ENCODE measurements at places on chromosomes 4 and X.

DNA sequence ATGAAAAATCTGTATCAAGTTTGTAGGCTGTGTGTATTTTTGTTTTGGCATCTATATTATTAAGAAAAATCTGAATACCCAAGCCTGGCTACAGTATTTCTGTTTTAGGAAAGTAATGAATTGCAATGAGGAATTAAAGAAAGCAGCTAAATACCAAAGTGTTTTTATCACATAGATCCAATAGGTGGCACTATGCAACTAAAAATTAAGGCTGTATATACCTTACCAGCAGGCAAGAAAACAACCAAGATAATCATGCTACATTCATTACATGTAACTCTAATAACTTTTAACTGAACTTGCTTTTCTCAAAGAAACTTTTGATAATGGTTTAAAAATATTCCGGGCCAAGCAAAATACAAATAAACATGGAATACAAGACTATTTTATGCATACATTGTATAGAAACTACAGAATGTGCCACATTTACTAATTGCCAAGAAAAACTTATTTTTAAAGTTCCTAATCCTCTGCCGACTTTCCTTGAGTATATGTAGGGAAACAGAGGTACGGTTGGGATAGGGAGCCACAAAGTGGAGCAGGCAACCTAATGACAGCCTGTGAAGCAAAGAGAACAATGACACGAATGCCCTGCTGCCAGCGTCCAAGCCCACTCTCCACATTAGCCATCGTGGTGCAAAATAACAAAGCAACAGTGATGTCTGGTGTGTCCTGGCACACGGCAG is 63.7 kb downstream of the SEC24D start:
- no peak for DNase-seq

- DNase-seq = no peak
These were observed 4.2 kb downstream of the TSPAN5 start for GRCh38 chr4:98653890-98654867.

GRCh38 chr4:88938138-88938537 is 118.8 kb downstream of the FAM13A start:
- DNase-seq = no peak

DNA sequence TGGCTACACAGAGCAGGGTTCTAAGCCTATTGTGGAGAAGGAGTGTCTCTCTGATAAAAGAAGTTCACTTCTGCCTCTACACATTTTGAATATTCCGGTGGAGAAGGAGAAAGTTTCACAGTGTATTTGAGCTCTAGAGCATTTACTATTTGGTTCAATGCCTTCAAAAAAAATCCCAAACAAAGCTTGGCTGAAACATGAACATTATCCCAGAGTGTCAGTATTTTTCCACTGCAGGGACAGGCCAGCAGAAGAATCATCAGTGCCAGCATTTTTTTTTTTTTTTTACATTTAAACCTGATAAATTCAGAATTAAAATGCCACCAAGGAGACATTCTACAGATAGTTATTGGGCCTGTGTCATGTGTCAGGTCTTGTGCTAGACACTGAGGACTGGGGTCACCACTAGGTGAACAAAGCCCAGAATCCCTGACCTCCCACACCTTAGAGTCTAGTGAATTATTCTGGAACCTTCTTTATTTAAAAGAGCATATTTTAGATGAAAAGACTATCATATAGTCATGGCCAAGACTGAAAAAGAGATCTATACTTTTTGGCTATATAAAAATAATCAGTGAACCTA is 48.0 kb upstream of the NAP1L5 start:
- no peak for DNase-seq

DNA sequence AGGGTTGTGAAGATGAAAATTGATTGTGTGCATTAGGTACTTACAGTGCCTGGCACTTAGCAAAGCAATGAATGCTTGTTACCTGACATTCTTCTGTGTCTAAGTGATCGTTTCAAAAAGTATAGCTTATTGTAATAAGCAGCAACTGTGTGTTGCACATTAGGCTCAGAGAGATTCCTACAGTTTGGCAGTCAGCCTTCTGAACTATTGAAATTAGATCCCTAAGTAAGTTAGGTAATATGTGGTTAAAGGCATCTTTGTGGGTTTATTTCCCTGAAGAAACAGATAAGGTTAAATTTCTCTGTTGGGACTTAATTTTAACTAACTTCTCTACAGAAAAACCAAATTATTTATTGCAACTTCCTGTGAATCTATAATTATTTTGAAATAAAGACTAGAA is 93.4 kb downstream of the REPS2 start:
- DNase-seq = no peak

DNA sequence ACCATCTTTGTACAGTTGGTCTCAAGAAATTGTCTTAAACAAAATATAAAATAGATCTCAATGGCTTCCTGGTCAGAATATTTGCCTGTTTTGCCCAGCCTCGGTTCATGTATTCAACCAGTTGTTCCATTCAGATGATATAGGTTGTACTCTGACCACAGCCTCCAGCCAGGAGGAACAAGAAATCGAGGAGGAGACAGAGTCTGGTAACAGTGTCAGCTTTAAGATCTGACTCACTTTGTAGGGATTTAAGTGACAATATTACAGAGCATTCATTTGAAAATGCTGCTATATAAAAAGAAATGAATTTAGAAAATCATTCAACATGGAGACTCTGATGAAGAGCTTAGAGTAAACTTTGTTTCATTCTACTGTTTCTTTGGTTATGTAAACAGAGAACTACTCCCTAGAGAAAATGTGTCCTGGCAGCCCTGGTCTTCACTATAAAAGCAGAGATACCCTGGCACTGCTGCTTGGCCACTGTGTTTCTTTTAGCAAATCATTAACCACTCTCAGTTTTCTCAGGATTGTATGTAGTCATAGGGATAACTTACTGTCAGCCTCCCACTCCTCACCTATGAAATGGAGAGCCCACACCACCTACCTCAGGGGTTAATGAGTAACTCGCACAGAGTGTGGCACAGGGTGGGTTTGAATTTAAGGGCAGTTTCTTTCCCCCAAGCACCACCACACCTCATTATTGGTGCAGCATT is 53.5 kb downstream of the PAGE2 start:
- no peak for DNase-seq

- DNase-seq = no peak
These were observed 259.5 kb upstream of the BOD1L1 start for GRCh38 chr4:13887010-13887409.

- no peak for DNase-seq
These were observed 255.6 kb downstream of the NDST4 start for GRCh38 chr4:114857831-114858230.

DNA sequence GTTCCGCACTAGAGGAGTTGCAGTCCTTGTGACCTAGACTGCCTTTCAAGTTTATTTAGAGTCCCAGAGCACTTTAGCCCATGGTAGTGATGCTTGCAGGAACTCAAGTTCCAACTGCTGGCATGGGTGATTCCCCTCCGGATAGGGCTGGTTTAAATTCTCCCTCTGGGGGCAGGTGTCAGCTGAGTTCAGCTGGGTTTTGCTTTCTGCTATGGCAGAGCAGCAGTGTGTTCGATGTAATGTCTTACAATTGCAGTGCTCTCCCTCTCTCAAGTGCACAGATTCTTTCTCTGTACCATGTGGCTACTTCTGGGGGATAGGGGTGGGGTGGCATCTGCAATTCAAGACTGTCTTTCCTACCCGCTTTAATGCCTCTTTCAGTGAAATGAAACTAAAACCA is 164.8 kb upstream of the ZIC3 start:
- DNase-seq = no peak

GRCh38 chr4:74370912-74371311 is 6.0 kb downstream of the EREG start:
- no peak for DNase-seq

GRCh38 chrX:11426712-11427452 is 133.7 kb downstream of the AMELX start:
- DNase-seq = no peak

DNA sequence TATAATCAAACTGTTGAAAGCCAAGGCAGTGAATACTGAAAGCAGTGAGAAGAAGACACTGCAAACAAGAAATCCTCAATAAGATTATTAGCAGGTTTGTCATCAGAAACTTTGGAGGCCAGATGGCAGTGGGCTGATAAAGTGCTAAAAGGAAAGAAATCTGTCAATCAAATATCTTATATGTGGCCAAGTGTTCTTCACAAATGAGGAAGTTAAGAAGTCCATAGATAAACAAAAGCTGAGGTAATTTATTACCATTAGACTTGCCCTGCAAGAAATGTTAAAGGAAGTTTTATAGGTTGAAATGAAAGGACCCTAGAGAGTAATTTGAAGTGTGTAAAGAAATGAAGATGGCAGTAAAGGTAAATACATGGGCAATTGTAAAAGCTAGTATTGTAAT is 586.6 kb downstream of the RAPGEF2 start:
- no peak for DNase-seq

DNA sequence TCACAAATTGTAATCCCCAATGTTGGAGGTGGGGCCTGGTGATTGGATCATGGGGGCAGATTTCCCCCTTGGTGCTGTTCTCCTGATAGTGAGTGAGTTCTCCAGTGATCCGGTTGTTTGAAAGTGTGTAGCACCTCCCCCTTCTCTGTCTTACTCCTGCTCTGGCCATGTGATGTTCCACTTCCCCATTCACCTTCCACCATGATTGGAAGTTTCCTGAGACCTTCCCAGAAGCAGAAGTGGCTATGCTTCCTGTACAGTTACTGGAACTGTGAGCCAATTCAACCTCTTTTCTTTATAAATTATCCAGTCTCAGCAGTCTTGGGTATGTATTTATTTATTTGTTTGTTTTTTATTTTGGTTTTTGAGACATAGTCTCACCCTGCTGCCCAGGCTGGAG is 143.2 kb downstream of the CPE start:
- DNase-seq = no peak

- DNase-seq = no peak
These were observed 329.4 kb downstream of the HNRNPD start for GRCh38 chr4:82044141-82044993.

GRCh38 chr4:18075823-18076433 is 54.4 kb upstream of the LCORL start:
- no peak for DNase-seq

DNA sequence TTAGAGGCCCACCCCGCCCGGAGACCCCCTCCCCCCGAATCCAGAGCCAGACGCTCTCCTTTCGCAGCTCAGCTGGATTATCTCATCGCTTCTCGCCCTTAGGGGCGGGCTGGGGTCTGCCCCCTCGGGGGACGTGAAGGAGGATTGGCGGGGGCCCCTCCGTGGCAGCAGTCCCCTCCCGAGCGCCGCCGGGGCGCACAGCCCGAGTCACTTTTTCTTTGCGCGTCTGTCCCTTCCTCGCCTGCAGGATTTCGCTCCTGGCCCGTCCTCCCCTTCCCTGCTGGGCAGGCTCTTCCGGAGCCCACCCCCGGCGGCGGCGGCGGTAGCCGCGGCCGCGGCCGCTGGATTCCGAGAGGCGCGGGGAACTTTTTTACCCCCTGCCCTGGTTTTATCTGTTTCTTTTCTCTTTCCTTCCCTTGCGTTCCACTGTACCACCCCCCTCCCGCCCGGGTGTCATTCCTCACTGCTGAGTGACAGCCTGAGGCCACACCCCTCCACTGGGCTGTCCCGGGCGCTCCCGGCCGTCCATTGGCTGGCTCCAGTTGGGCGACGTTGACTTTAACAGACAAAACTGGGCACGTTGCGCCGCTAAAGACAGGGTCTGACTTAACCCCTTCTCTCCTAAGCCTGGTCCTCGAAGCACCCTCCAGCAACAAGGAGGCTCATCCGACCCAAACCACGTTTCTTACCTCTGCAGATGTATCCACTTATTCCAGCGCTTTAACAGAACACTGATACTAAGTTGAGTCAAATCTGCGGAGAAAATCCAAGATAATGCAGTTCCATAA is 492 bp upstream of the NKX3-2 start:
- no peak for DNase-seq

- no peak for DNase-seq
These were observed 39.9 kb upstream of the NFXL1 start for GRCh38 chr4:47954245-47954644.
